ENCODE measurements at places on chromosomes 5 and 9.

DNA sequence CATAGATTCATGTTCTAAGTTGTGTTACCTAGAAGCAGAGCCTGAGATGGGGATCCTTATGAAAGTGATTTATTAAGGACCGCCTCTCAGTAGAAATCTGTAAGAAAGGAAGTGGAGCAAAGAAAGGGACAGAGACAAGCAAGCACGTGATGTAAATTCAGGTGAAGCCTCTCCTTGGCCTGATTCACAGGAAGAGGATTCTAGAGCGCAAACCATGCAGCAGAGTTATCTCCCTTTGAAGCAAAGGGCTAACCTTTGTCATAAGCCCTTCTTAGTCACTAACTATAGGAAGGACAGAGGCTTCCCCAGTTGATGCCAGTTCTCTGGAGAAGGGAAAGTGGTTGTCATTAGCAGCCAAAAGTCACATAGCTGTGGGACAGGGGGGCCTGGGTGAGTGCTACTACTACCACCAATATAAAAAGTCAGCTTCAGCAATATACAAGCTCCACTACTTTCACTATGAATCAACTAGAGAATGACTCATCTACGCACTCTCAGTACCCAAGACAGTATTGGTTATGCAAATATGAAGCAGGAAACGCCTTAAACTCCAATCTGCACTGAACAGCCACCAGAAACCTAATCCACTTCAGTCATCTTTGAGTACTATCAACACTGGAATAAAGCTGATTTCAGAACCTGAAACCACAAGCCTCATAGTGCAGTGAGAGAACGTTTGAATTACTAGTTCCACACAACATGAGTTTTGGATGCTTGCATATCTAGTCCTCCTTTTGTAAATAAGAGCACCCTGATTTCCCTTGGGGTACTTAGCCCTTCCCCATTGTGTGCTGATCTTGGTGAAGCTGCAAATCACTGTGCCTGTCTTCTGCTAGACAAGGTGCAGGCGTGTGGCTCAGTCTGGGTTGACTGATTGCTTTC, 162.7 kb downstream of the ZNF608 start:
- DNase-seq: no peak

DNA sequence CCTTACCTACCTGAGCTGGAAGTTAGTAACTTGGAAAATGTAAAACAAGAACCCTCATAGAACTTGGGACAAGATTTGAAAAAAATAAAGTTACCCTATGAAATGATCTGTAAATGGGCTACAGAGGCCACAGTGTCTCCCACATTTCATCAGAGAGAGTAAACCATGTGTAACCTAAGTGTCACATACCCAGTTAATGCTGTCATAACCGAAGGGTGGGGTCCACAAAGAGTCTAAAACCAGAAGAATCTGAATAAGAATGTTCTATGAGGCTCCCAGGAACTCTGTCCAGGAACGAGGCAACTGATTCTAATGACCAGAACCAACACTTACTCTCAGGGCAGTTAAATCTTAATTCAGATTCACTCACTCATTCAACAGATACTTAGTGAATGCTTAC, 1.0 kb upstream of the FAM13B start:
- no peak for DNase-seq

DNA sequence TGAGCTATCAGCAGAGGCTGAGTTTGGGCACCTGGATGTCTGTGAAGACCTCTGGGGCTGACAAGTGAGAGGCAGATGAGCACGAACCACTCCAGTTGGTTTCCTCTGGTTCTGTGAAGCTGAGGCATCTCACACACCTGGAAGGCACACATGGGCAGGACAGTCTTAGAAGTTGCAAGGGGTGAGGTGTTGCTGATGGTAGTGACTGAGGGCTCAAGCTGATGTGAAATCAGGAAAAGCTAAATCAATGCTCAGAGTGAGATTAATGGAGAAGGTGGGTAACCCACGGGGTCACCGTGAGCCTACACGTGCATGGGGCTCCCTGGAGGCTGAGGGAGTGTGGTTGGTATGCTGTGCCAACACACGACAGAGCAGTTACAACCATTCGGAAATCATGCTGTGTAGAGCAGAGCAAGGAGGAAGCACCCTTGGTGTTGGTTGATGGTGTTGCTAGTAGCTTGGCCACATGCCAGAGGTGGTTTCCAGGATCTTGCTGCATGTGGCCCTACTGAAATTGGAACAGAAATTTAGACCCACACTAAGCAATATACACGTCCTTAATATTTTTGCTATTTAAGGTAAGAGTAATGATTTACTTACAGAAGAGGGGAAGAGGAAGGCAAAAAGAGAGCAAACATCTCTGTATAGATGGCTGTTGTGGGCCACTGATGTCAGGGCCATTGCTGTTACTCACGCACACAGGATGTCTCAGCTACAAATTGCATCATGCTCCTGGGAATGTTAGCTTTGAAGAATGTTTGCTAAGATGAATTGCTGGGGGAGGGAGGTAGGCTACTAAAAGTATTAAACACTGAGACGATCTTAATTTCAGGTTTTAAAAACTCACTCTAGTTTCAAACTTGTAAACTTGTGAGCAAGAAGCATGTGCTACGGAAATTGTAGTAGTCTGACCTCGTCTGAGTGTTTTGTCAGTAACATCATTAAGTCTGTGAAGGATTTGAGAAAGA, 170.5 kb downstream of the ARHGEF28 start:
- DNase-seq: no peak

GRCh38 chr5:59850766-59851165, 42.8 kb downstream of the PDE4D start:
- no peak for DNase-seq

GRCh38 chr9:25913806-25914205, 235.6 kb upstream of the TUSC1 start:
- DNase-seq: no peak

DNA sequence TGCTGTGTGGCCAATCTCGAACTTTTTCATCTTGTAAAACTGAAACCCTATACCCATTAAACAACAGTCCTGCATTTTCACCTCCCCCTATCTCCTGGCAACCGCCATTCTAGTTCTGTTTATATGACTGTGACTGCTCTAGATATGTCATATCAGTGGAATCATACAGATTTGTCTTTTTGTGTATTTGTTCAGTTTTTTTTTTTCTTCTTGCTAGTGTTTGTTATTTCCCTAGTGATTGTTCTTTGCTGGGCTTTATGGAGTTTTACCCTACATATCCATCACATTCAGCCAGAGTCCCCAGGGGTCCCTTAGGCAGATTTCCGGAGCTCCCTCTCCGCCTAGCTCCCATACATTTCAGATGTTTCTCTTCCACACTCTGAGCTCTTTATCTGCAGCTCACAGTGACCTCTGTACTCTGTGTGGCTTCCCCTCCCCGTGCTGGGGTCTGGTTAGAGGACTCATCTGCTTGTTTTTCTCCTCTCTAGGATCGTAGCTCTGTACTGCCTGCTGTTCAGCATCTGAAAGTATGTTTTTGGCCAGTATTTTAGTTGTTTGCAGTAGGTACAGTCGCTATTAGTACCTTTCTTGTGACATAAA, 25.1 kb upstream of the CARTPT start:
- DNase-seq: no peak

- peak; percentile 57 for DNase-seq
These were observed 25.5 kb upstream of the STXBP1 start for GRCh38 chr9:127586537-127586936.

GRCh38 chr5:31343946-31344345, 150.5 kb downstream of the CDH6 start:
- DNase-seq: no peak

GRCh38 chr5:6235726-6236125, 142.6 kb downstream of the MED10 start:
- DNase-seq: no peak

DNA sequence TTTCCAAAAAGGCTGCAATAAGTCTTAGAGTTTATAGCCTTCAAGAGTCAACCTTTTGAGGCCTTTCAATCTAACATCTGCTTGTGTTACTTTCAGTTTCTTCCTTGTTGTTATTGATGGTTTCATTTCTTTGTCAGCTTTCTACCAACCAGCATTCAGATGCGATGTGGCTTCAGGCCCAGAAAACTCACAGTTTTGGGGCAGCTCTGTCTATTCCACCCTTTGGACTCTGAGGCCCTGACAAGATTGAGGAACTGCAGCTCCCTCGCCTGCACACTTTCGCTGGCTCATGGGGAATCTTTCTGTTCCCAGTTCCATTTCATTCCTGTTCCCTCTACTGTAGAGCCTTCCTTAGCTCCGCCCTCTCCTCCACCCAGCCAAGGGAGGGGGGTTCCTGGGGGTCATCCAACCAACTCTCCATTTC, 13.3 kb upstream of the WHRN start:
- DNase-seq: no peak

- DNase-seq: no peak
These were observed 715.5 kb upstream of the PTPRD start for GRCh38 chr9:11328326-11328725.

DNA sequence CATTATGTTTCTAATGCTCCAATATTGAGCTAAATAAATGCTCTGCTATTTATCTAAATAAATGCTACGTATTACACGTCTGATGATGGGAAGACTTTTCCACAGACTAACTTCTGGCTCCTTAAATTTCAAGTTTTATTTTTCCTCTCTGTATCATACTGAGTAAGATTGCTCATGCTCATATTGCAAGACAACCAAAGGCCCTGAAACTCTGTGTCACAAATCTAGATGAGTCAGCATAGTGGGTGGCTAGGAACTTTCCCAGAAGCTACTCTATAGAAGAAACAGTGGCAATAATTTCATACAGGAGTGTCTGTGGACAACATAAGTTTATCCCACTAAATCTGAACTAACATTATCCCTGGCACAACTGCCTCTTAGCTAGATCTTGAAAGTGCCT, 53.0 kb upstream of the RFX3 start:
- DNase-seq: no peak

DNA sequence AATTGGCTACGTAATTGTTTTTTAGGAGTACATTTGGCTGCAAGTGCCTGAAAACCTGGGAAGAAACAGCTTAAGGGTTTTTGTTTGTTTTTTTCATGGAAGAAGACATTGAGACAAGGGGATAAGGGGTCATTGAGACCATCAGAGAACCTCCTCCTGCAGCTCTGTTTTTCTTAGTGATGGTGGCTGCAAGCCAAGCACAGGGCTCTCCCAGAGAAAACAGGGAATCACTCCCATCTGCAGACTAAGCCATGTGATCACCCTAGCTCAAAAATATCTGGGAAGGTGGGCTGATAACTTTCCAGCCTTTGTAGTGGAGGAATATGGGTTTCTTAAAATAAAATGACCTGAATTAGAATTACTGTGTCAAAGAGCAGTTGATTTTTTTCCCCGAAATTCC, 25.1 kb downstream of the PALM2AKAP2 start:
- no peak for DNase-seq

- DNase-seq: no peak
These were observed 5.2 kb downstream of the DNM1 start for GRCh38 chr9:128208386-128208785.
